ENCODE measurements at places on chromosomes 3 and 15. TPM values are rescaled to one million over a fixed set of nuclear protein-coding genes. Genes with fewer than 3 reads are reported as not detected.

GRCh38 chr3:12025584-12025983 is 21.4 kb downstream of the SYN2 start:
- no peak for DNase-seq

- no peak for DNase-seq
Observed at GRCh38 chr3:188396251-188396650, 242.3 kb downstream of the LPP start.

Gene KBTBD13
- total RNA-seq: 4.5 TPM

Gene CYP1A1
- not detected for total RNA-seq

Gene HGD
- not detected for total RNA-seq

Gene CNTN4
- total RNA-seq: 2.9 TPM

Gene NR2E3
- total RNA-seq: not detected

Gene VPS8
- 92.8 TPM for total RNA-seq

Gene PRRT3
- total RNA-seq: 0.59 TPM

All from heart right ventricle (tissue), 16 donors.